ENCODE measurements at places on chromosomes 4 and X. TPM values are rescaled to one million over a fixed set of nuclear protein-coding genes. Genes with fewer than 3 reads are reported as not detected.

The ARMCX4 gene
- 0.79 TPM for total RNA-seq

The NWD2 gene
- total RNA-seq: 0.26 TPM

The POF1B gene
- total RNA-seq: 7.7 TPM

The HTN1 gene
- not detected for total RNA-seq

The DOK7 gene
- total RNA-seq: 1.0 TPM

The LIN54 gene
- 9.6 TPM for total RNA-seq

GRCh38 chr4:94892051-94892450, 134.3 kb downstream of the BMPR1B start:
- DNase-seq: no peak

- no peak for DNase-seq
These were observed 9.8 kb downstream of the ATP2B3 start for GRCh38 chrX:153527208-153527607.

GRCh38 chrX:85111347-85111746, 107.7 kb downstream of the APOOL start:
- DNase-seq: peak; percentile 4

DNA sequence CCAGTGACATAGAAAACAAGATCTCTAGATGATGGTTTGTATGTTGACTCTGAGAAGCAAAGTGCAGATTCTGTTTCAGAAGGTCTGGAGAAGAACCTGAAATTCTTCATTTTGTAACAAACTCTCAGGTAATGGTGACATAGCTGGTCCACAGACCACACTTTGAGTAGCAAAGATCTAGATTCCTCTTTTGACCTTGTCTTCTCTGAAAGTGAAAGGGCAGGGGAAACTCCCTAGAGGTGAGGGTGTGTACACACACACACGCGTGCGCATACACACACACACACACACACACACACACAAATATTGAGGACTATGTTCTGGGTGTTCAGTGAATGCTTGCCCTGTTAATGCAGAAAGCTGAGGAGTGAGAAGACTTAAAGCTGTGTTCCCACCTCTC, 110.1 kb downstream of the NHSL2 start:
- DNase-seq: no peak

GRCh38 chrX:319579-320125, 1.1 kb upstream of the GTPBP6 start:
- DNase-seq: no peak

- DNase-seq: peak; percentile 39
These were observed 48.5 kb downstream of the MRPL1 start for GRCh38 chr4:77911091-77911490.

DNA sequence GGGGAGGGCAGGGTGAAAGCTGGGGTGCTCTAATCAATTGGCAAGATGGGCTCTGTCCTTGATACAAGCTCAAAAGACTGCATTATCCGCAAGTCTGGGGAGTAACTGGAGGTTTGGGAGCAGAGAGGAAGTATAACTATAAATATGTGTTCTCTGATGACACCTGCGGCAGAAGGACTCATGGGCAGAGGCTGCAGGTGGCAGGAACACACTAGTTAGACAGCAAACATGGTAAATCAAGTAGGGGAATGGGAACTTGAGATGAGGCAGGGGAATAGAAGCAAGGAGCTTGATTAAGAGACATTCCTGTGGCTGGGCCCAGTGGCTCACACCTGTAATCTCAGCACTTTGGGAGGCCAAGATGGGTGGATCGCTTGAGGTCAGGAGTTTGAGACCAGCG, 30.3 kb downstream of the SH3KBP1 start:
- DNase-seq: no peak

DNA sequence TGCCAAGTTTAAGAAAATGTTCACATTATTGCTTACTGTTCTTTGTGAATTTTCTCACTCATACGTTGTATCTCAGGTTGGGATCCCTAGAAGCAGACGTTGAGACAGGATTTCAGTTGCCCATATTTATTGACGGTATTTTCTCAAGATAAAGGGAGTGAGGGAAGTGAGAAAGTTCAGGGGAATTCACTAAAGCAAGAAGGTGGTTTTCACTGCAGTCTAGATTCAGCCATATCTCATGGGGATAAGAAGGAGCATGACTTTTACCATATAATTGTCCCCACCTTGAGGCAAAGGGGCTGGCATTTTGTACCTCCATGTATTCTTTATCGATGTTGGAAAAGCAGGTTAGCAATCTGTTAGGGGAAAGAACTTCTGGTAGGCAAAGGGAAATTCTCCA, 543.0 kb downstream of the CCSER1 start:
- no peak for DNase-seq

GRCh38 chr4:55498051-55498450, 48.7 kb downstream of the CLOCK start:
- DNase-seq: no peak

- peak; percentile 27 for DNase-seq
These were observed 14.6 kb upstream of the KIAA0232 start for GRCh38 chr4:6767748-6768538.

DNA sequence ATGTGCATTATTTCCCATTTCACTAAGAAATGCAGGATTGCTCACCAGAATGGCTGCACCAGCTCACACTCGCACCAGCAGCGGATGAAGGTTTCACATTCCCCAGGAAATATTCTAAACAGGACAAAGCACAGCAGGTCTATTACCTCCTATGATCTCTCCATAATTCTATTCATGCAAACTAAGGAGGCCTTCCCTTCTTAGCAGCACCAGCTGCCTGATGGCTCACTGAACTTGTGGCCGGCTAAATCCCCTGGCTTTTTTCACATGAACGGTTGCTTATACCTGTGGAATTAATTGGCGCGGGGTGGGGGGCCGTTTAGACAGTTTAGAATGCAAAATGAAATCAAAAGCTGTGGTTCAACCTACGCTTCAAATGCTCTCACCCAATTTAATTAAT, 73.5 kb upstream of the SRD5A3 start:
- DNase-seq: no peak

DNA sequence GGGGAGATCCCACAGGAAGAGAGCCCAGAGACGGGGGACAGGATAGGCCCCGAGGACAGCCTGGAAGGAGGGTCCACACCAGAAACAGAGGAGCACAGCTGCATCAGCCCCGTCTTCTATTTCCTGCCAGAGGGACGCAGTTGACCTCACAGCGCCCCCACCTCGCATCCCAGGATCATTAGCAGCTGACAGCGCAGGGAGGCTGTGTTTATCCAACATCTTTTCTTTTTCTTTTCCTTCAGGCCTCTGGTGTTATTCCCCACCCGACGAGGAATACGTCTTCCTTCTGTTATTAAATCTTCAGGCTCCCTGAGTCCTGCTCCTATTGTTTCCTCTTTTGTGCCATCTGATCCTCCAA, 75.4 kb downstream of the DCHS2 start:
- no peak for DNase-seq

GRCh38 chrX:103823591-103823990, 8.5 kb downstream of the RAB9B start:
- DNase-seq: no peak

DNA sequence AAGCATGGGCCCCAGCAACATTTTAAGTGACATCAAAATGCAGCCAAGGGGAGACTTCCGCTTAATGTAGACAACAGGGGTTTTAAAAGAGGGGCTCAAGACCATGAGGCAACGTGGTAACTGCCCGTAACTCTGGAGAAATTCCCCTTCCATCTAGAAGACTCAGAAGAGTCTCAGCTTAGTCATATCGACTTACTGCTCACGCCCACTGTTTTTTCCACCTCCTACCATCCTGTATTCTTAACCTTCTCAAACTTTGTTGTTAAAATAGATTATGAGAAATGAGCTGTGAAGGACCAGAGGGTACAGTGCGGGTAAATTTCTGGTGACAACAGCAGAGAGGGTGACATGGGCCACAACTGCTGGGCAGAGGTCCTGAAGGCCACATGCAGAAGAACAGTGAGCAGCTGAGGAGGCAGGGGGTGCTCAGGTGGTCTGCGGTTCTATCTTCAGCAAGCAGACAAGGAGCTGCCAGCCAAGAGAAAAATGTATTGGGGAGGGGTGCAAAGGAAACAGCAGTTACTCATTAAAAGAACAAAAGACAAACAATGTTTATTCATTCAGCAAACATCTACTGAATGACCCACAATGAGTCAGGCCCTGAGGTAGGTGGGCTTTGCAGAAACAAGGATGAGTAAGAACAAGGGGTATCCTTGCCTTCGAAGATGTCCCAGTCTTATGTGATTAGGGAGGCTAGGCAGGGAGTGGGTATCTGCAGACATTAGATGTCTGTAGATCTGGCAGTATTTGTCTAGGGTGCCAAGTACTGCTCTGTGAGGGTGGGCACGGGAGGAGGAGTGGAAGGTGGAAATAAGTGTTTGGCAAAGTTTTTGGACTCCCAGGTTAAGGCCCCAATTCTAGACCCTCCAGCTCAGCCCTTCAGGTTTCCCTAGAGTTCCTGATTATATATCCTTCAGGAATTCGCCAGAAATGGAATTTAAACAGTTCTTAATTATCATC, 175.3 kb downstream of the TSPAN5 start:
- DNase-seq: peak; percentile 96

- DNase-seq: no peak
These were observed 100.2 kb upstream of the MID1IP1 start for GRCh38 chrX:38701073-38701472.
